Thymus (tissue), 14 donors: ENCODE measurements at places on chromosomes 6 and 20.

GRCh38 chr6:43608807-43609206 lies 20.3 kb downstream of the GTPBP2 start:
- H3K27ac ChIP-seq = no peak overlapping the region
- H3K27me3 ChIP-seq = no peaks in the 10 kb centered on the region
- no peaks in the 10 kb centered on the region for H3K4me1 ChIP-seq

DNA sequence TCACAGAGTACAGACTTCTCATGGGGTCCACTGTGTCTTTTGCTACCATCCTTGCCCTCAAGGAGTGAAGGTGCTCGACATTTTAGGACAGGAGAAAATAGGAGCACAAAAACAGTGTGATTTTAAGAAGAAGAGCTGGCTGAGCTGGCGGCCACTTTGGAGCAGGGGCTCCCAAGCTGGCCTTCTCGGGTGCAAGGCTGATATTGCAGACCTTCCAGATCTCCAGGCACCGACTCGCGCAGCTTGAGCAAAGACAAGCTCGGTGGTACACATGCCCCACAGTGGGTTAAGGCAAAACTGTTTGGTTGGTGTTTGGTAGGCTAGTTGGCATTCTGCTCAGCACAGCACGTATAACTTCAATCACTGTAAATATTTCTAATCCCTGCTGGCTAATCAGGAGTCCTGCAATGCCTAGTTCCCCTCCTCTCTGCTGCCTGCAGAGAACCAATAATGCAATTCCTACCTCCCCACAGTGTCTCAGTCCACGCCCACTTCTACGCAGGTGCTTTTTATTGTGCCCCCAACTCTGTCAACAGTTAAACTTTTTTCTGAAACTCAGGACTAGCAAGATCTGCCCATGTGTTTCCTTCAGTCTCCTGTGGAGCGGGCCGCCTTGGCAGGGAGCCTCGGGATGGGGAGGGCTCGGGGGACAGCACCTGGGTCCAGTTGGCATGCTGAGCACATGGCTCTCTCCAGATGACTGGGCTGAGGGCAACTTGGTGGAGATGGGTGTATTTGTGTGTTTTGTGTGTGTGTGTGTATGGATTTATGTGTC lies 12.7 kb upstream of the SMOC2 start:
- H3K36me3 ChIP-seq = no peaks in the 10 kb centered on the region
- no peak for DNase-seq
- H3K27me3 ChIP-seq = no peaks in the 10 kb centered on the region
- no peak overlapping the region for H3K27ac ChIP-seq
- no peaks in the 10 kb centered on the region for H3K4me1 ChIP-seq

DNA sequence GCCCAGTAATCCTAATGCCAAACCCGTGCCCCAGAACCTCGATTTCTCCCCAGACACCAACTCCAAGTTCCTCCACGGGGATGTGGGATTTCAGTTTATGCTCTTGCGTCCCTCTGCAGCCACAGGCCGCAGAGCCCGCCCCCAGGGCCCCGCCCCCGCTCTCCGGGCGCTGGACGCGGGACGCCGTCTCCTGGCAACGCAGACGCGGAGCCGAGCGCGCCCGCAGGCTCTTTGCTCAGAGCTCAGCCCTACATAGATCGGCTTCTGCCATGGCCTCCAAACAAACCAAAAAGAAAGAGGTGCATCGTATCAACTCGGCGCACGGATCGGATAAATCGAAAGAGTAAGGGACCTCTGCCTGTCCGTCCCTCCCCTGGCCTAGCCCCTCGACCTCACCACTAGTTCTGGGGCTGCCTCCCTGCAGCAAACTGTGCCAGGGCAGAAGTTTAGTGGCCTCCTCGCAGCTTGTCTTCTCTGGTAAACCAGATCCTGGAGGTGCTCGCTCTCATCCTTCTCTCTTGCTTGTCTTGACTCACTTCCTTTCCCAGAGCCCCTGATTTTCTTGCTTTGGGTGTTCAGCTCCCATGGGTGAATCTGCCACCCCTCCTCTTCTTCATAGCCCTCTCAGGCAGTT lies at the start of gene ADGB:
Gene ADGB, plus strand, starts transcription at position 201 of the 634 bp plus-strand sequence. Its CDS starts 69 bp downstream, at position 270.
- H3K27ac ChIP-seq = no peak within 1 kb of the TSS
- DNase-seq = no peak
- H3K27me3 ChIP-seq = no peaks in the 10 kb centered on the region
- H3K4me1 ChIP-seq = no peaks in the 10 kb centered on the region
- no peaks in the 10 kb centered on the region for H3K36me3 ChIP-seq

DNA sequence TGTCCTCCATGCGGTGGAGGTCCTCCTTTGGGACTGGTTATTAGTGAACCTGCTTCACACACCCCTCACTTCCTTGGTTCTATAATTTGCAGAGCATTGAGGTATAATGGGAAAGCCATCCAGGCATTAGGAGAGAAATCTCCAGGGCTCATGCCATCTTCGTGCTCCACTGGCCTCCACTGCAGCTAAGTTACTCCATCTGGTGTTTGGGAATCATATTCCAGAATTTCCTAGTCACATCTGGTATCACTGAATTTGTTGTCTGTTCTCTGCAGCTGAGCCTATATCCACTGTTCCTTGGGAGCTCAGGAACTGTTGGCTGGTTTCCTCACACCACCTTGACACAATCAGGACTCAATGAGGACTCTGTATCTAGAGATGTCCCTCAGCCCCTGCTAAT lies 173.0 kb upstream of the TSHZ2 start:
- no peak for DNase-seq
- no peak overlapping the region for H3K27ac ChIP-seq
- no peaks in the 10 kb centered on the region for H3K36me3 ChIP-seq
- H3K4me3 ChIP-seq = no peak overlapping the region

DNA sequence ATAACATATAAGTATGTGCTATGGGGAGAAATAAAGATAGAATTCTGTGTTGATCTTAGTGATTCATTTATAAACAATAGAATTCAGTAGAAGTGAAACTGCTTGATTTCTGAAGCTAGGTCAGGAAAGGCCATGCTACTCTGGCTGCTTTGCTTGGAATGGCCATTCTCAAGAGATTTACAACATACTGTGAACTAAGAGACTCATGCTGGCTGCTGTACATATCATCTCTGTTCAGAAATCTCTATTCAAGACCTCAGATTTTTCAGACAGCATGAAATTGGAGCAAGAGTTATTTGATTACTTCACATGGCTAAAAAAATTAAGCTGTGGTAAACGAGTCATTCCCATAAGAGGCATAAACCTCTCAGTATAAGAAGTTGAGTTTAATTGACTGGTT lies 662.6 kb downstream of the BCKDHB start:
- no peak overlapping the region for H3K27ac ChIP-seq
- no peaks in the 10 kb centered on the region for H3K4me1 ChIP-seq
- H3K4me3 ChIP-seq = no peak overlapping the region
- H3K36me3 ChIP-seq = no peaks in the 10 kb centered on the region

DNA sequence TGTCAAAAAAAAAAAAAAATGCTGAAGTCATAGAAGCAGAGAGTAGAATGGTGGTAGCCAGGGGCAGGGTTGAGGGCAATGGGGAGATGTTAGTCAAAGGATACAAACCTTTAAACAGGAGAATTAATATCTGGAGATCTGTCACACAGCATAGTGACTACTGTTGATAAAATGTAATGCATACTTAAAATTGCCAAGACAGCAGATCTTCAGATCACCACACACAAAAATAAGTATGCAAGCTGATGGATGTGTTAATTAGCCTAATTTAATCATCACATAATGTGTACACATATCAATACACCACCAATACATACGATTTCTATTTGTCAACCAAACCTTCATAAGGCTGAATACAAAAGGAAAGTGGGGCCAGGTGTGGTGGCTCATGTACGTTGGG lies 83.5 kb upstream of the PHACTR3 start:
- H3K27ac ChIP-seq = no peak overlapping the region
- no peak for DNase-seq
- no peaks in the 10 kb centered on the region for H3K36me3 ChIP-seq
- peaks cover 5% of the 10 kb centered on the region for H3K27me3 ChIP-seq
- H3K4me1 ChIP-seq = no peaks in the 10 kb centered on the region

DNA sequence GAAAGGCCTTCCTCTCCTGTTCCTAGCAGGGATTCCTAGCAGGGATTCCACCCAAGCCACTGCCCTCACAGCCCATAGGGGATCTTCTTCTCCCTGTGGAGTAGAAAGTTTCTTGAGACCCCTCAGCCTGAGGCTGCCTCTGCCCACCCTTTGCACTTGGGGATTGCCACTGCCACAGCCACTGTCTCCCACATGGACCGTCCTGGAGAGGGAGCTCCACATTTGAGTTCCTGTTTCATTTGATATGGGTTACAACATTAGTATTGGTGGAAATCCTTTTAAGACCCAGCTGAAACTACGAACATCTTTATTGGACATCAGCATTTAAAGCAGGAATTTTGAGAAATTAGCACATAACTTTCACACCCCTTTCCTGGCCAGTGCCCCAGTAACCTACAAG lies 25.6 kb downstream of the HLA-G start:
- H3K4me3 ChIP-seq = no peak overlapping the region
- H3K36me3 ChIP-seq = no peaks in the 10 kb centered on the region
- H3K4me1 ChIP-seq = peaks cover 4% of the 10 kb centered on the region
- H3K27me3 ChIP-seq = peaks cover 63% of the 10 kb centered on the region
